ENCODE measurements at places on chromosomes 4 and X.

GRCh38 chr4:97144199-97144598 lies 999.1 kb downstream of the STPG2 start:
- DNase-seq = no peak

- no peak for DNase-seq
Observed at GRCh38 chr4:6674500-6675149, 19.1 kb upstream of the S100P start.

DNA sequence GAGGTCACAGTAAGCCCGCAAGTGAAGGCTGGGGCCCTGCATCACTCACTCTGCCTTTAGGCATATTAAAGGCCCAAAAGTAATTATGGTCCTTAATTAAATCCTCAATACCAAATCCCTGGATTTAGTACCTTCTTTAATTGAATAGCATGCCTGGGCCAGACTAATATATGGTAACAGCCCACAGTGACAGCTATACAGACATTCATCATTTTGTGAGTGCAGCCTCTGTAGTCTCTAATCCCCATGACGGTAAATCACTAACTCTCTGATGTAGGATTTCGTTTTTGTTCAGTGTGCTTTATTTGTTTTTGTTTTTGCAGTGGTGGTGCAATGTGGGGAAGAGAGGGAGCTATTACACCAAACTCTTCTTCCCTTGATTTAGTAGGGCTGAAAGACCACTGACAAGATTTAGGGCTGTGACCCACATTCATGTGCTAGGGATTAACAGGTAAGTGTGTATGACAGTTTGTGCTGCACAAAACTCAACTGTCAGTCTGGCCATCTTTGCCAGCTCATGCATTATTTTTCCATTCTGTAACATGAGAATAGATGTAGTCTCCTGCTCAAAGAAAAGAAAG lies 60.6 kb upstream of the SLC39A8 start:
- DNase-seq = no peak

- DNase-seq = no peak
Observed at GRCh38 chr4:120801137-120801758, 121.3 kb downstream of the PRDM5 start.

DNA sequence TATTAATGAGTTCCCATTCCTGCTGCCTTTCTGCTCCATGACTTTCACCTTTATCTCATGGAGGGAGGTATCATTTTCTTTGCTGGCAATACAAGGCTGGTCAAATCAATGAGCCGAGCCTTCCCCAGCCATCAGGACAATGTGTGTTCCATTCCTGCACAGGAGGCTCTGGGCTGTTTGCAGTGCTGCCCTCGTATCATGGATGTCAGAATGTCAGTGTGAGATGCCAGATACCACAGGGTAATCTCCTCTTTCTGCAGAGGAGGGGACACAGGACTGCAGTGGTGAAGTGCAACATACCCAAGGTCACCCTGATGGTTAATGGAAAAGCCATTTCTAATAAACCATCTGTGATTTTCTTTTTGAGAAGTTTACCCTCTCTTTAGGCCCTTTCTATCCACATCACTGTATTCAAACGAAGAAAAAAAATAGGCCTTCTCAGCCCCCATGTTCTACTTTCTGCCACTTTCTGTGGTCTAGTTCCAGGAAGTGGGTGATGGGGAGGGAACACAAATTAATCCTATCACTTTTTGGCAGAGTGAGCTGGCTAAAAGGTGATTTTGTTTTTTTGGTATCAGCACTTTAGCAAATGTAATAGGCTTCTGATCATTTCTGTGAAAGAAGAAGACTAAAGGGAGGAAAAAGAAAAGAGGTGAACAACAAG lies 490.2 kb upstream of the BOD1L1 start:
- no peak for DNase-seq

GRCh38 chr4:141021397-141022110 lies 111.7 kb downstream of the RNF150 start:
- no peak for DNase-seq

DNA sequence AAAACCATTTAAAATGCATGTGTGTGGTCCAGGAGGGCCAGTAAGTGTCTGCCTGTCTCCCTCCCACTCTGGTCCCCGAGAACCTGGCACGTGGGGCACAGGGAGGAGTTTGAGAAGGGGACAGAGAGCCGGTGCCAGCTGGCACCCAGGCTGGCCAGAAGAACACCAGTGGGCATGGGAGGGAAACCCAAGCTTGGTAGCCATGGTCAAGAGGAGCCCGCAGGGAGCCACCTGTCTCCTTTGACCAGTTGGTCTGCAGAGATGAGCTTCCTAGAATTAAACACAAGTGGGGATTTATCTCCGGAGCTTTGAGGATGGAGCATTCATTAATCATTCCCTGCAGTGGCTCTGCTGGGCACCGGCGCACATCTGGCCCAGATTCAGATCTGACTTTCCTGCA lies 41.6 kb downstream of the HMX1 start:
- DNase-seq = no peak

GRCh38 chr4:73662709-73663546 lies 42.7 kb upstream of the RASSF6 start:
- no peak for DNase-seq
